ENCODE measurements at places on chromosomes 5 and 9.

- no peak for DNase-seq
These were observed 3.1 kb downstream of the POLR3G start for GRCh38 chr5:90477621-90478215.

- no peak for DNase-seq
These were observed 294.8 kb downstream of the AOPEP start for GRCh38 chr9:95021166-95021886.

DNA sequence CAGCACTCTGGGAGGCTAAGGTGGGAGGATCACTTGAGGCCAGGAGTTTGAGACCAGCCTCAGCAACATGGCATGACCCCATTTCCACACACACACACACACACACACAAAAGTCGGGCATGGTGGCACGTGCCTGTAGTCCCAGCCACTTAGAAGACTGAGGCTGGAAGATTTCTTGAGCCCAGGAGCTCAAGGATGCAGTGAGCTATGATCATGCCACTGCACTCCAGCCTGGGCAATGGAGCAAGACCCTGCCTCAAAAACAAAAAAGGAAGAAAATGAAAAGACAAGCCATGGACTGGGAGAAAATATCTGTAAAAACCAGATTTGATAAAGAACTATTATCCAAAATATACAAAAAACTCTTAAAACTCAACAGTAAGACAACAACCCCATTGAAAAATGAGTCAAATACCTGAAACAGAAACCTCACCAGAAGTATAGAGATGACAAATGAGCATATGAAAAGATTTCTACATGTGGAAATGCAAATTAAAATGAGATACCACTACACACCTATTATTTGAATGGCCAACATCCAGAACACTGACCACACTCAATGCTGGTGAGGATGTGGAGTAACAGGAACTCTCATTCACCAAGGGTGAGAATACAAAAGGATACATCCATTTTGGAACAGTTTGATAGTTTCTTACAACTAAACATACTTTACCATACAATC is 24.7 kb downstream of the DNAJA1 start:
- DNase-seq: no peak

DNA sequence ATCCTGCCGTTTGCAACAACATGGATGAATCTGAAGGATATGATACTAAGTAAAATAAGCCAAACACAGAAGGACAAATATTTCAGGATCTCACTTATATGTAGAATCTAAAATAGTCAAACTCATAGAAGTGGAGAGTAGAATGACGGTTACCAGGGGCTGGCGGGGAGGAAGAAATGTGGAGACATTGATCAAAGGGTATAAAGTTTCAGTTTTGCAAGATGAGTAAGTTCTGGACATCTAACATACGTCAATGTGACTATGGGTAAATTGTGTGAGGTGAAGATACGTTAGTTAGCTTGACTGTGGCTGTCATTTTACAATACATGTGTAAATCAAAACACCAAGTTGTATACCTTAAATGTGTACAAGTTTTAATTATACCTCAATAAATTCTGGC is 200.3 kb downstream of the SNX18 start:
- no peak for DNase-seq

GRCh38 chr5:80070338-80071056 is 35.3 kb downstream of the THBS4 start:
- DNase-seq: no peak

- no peak for DNase-seq
These were observed 238.0 kb downstream of the FANCC start for GRCh38 chr9:95079461-95079860.

DNA sequence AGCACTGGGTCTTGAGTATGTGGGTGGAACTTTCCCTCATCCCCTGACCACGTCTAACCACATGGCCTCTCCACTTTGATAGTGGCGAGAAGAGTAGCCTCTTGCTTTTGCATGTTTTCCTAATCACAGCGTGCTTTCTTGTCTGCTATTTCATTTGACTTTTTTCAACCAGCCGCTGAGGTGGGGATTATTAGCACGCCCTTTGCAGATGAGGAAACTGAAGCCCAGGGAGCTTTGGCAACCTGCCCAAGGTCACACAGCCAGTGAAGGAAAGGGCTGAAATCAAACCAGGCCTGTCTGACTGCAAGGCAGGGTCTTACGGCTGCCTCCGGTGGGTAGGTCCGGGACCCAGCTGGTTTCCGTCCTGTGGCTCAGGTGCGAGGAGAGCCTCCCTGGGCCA is 106.5 kb upstream of the MSX2 start:
- DNase-seq: no peak

GRCh38 chr5:164181604-164182003 is 676.2 kb downstream of the MAT2B start:
- no peak for DNase-seq

DNA sequence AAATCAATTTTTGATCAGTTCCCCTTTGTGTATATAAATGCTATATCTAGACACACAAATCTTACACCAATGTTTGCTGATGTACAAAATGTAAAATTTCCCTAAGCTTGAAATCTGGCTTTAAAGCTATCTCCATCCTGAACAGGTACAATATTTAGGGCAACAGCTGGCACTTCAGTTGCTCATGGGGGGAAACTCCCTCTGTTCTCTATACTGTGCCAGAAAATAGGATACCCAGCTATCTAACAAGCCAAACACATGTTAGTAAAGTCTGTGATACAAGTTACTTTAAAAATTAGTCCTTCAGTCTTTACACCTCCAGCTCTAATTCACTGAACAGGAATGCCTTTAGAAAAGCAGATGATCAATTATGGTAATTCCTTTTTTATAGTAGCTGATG is 191.8 kb downstream of the SLF1 start:
- no peak for DNase-seq

DNA sequence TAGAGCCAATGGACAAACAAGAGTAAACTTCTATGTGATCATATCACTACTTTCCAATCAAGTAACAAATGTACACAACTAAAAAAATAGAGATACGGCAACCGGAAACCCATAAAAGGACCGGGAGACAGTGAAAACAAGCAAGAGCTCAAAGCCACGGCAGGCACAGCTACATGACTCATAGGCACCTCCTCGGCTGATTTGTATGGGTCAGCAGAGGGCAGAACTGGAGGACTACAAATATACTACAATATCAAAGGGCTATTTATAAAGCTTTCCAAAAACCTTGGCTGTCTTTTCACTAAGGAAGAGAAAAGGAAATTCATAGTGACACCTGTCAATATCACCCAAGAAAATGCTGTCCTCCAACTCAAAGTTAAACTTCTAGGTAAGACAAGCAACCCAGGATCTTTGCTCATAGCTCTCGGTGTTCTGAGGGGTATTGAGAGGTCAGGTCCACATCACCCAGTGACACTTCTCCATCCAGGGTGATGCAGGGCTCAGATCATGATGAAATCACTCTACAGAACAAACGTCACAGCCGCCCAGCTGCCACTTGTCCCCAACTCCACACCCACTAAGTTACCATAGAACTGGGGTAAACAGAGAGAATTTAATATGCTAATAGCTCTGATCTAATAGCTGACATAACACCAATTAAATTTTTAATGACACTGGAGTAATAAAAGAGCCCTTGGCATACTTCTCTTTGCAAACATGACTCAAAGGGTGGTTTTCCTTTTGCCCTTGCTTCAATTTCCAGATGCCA is 41.3 kb downstream of the PFDN1 start:
- no peak for DNase-seq

DNA sequence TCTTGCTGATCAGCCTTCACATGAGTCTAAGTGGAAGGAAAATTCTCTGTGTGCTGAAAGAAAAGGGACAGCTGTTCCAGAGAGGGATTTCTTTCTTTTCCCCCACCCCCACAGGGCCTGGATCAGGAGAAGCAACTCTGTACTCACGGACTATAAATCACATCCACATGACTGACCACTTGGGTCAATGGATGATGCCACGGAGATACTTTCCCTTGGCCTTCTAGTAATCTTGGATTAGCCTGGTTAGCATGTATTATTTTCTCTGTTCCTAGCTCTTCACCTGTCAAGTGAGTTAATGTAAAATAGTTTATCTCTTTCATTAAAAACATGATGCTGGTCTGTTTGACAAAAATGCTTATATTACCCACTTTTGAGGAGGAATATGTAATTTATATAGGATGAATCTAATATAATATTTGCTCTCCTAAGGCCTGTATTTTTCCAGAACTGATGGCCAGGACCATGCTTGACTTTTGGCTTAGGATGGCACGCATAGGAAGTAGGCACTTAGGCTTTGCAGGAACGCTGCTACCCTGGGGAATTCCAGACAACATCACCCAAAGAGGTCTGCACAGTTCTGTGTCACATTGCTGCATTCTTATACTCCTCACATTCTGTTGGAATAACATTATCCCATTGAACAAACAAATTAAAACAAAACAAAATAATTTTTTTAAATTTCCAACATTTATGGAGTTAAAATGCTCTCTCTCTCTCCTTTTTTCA is 892.1 kb downstream of the TLE1 start:
- no peak for DNase-seq

DNA sequence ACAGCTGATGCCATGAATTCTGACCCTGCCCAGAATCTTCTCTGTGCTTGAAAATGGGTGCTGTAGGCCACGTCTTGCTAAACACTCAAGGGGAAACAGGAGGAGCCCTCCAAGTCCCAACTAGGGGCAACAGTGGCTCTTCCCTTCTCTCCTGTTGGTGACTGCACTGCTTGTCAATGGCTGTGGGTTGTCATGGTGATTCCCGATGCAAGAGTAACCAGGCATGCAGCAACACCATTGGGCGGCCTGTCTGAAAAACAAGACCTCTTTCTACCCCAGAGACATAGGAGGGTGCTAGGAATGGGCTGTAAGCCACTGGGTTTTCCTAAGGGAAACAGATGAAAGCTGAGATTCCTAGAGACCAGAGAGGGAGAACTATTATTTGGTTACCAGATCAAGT is 201.7 kb upstream of the PANK3 start:
- DNase-seq: no peak

DNA sequence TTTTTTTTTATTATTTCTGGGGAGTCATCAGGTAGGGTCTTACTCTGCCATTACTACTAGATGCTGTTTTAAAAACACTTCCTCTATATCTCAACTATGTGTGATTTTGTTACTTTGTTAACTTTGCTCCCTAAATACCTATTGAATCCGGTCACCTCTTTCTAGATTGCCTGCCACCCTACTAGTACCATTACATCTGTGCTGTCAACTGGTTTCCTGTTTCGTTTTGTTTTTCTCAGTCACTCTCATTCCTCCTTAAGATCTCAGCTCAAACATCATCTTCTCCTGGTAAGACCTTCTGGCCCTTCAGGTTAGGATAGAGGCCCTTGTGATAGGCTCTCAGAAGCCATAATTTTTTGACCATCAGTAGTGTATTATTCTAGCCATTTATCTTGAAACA is 324.2 kb upstream of the ATP10B start:
- no peak for DNase-seq

DNA sequence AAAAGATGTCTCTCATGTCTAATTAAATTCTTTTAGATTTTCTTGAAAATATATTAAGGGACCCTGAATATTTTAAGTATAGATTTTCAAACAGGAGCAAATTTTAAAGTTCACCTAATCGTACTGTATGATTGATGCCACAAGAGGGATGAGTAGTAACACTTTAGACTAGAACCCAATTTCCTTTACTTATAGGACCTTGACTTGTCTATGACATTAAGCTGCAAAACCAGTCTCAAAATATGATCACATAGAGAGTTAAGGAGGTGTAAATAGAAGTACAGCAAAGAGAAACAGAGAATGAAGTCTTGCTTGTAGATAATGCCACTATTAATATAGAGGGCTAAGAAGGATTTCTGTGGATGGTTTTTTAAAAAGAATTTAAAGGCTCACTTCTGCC is 312.9 kb upstream of the PRR16 start:
- DNase-seq: no peak

- DNase-seq: no peak
These were observed 189.1 kb upstream of the SLC12A2 start for GRCh38 chr5:127894461-127894860.

DNA sequence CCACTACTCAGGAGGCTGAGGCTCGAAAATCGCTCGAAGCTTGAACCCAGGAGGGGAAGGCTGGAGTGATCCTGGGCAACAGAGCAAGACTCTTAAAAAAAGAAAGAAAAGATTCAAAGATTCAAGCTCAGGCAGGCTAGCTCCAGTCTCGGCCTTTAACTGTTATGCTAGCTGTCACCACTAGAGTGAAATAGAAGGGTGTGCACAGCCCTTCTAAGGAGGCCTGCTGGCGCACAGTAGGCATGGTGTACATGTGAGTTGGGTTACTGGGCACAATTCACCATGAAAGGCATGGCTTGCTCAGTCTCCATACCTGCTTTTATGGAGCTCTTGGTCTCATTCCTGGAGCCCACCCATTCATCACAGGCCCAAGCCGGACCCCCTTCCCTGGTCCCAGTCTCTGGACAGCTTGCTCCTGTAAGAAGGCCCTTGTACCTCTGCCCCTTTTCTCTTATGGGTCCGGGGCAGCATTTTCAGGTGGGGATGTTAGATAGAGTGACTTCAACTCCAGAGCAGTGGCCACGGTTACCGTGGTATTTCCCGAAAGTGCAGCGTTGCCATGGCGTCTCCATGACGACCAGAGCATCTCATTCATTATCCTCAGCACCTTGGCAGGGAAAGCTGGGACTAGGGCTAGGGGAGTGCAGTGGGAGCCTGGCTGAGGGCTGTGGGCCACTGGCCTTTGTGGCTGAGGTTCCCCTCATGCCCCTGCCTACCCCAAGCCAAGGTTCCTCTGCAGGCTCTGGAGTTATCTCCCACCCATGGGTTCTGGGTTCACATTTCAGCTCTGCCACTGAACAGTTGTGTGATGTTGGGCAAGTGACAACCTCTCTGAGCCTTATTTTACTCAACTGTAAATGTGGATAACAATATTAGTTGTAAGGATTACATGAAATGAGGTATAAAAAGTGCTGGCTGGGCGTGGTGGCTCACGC is 5.7 kb downstream of the NDST1 start:
- no peak for DNase-seq

DNA sequence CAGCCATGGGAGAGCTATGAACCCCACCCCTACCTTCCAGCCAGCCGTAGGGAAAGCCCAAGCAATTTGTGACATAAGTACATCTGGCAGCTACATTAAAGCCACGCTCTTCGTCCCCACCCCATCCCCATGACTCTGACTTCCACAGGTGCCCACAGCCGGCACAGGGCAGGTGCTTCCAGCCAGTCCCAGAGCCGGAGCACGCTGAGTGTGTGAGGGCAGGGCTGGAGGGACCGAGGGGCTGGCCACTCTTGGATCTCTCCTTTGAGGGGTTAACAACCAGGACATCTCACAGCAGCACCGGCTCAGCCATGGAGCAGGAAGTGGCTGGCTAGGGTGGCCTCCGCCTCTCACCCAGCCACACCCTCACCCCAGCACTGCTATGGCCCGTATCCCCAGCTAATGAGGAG is 2.4 kb upstream of the FAM78A start:
- no peak for DNase-seq

DNA sequence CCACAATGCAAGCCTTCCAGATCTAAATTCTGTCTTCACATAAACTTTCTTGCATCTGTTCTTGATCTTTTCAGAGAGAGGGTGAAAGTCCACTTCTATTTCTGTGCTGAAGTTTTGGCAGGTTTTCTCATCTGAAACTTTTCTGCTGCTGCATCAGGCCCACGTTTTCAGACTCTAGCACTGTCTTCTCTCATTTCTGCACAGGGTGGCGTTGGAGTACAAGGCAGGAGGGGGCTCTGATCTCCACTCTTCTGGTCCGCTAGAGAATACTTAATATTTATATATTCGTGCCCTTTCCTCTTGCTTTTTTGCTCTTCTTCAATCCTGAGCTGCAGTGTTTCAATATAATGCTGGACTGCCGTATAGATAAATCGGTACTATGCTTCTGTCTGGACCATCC is 204.0 kb upstream of the PRDM9 start:
- no peak for DNase-seq

GRCh38 chr5:68315679-68316271 is 100.2 kb downstream of the PIK3R1 start:
- no peak for DNase-seq
